Muscle of back (tissue), 13 donors: ENCODE measurements at places on chromosomes 7 and 10. TPM values are rescaled to one million over a fixed set of nuclear protein-coding genes. Genes with fewer than 3 reads are reported as not detected.

FZD8 gene
- polyA plus RNA-seq = 25.8 TPM

KCNIP2 gene
- 8.0 TPM for polyA plus RNA-seq

ZNF853 gene
- polyA plus RNA-seq = 13.3 TPM

C10orf67 gene
- 0.18 TPM for polyA plus RNA-seq

SH2B2 gene
- 11.8 TPM for polyA plus RNA-seq

RNF32 gene
- 1.7 TPM for polyA plus RNA-seq

GALNT17 gene
- 40.5 TPM for polyA plus RNA-seq

DHTKD1 gene
- polyA plus RNA-seq = 14.0 TPM

DNA sequence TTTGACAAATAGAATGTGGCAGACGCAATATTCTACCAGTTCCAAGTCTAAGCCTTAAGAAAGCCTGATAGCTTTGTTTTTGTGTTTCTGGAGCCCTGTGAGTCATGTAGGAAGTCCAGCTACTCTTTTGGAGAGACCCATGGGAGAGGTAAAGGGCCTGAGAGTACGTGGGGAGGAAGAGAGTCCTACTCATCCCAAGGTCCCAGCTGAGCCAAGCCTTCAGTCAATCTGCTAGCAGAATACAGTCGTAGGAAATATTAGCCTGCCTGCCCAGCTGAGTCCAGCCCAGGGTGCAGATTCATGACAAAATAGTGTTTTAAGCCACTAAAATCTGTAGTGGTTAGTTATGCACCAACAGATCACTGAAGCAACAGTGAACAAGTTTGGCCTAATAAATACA lies 9.0 kb upstream of the GNA12 start:
- DNase-seq = no peak

DNA sequence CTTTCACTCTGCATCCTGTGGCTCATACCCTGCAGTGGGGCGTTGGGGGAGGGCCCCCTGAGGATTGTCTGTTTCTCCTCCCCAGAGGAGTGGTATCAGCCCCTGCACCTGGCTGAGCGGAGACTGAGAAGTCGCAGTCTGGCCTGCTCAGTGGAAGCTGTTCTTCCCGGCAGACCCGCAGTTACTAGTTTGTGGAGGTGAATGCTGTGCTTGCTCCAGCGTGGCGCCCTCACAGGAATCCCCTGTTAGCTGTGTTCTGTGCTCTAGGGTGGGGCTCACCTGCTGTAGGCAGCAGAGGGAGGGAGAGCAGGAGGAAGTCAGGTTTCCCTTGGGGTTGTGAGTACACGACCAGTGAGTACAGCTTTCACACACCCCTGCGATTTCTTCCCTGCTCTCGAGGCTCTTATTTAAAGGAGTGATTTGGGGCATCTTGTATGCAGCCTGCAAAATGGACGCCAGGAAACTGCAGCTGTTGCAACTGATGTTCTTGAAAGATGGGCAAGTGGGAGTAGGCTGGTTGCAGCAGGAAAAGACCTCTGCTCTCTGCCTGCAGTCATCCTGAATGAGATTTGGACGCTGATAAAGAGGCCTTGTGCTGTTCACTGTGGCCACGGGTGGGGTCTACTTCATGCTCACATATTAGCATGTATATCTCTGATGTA lies 66.4 kb downstream of the HK1 start:
- no peak for DNase-seq

- no peak for DNase-seq
Measured at GRCh38 chr7:73773700-73774517, 3.8 kb upstream of the CLDN3 start.

DNA sequence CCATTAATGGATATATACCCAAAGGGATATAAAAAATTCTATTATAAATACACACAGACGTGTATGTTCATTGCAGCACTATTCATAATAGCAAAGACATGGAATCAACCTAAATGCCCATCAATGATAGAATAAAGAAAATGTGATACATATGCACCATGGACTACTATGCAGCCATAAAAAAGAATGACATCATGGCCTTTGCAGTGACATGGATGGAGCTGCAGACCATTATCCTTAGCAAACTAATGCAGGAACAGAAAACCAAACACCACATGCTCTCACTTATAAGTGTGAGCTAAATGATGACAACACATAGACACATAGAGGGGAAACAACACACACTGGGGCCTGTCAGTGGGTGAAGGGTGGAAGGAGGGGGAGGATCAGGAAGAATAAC lies 33.0 kb downstream of the POLR1F start:
- DNase-seq = no peak

DNA sequence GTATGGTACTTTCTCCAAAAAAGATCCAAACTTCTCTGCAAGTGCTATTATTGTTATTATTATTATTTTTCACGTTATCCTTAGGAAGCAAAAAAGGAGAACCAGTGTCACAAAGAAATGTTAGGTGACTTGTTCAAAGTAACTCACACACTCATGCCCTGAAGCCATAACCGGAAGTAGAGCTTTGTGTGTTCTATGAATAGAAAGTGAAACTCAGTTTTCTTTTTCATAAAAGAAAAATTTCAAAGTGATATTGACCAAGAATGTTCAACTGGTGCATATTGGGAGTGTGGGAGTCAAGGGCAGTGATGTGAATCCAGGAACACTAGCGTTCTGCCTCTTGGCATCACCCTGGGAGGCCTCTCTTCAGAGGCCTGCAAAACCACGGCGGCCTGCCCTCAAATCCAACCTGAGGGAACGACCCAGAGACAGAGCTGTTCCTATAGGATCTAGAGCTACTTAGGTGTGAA lies 106.1 kb downstream of the PRKCQ start:
- DNase-seq = peak; percentile 11

DNA sequence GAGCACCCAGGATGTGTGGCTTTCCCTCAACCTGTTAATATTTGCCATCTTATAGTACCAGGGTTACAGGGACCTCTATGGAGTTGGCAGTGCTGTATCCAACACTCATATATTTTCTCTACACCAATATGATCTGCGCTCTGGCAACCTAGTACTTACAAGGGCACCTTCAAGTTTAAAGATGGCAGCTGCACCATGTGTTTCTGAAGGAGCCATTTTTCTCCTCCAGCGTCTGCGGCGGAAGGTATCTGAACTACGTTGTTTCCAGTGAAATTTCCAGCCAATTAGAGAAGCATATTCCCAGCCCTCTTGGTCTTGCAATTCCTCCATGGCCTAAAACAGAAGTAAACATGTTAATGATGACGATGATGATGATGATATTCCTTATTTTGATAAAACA lies 125.6 kb downstream of the MYOF start:
- DNase-seq = no peak

- DNase-seq = peak; percentile 84
Measured at GRCh38 chr7:47093320-47094234, 488.3 kb downstream of the TNS3 start.

DNA sequence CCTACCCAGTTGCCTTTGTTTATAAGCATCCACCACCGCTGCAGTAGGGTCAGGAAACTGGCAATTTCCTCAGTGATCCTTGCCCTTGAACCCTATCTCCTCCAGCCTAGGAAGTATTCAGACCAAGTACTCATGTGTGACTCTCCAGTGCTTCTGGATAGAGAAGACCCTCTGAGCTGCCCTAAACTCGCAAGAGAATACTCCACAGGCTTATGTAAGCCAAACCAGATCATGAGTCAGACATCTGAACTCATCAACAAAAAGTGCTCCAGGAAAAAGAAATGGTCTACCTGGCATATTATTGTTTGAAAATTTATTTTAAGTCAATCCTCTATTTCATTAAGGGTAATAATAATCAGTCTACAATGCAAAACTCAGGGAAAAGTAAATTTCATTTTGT lies 101.3 kb downstream of the KAT6B start:
- no peak for DNase-seq

DNA sequence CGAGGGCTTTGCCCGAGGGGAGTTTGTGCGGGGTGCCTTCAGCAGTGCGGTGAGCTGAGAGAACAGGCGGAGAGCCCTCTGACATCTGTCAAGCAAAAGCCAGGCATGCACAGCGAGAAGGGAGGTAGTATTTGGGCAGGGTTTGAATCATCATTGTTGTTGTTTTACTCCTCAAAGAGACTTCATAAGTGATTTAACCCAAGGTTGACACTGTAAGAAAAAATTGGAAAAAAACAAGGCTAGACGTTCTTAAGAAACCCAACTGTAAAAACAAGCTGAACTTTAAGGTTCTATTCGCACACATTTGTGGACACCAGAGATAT lies 1.3 kb downstream of the ADAM22 start:
- DNase-seq = no peak

GRCh38 chr7:127710635-127711034 lies 58.6 kb downstream of the SND1 start:
- no peak for DNase-seq

DNA sequence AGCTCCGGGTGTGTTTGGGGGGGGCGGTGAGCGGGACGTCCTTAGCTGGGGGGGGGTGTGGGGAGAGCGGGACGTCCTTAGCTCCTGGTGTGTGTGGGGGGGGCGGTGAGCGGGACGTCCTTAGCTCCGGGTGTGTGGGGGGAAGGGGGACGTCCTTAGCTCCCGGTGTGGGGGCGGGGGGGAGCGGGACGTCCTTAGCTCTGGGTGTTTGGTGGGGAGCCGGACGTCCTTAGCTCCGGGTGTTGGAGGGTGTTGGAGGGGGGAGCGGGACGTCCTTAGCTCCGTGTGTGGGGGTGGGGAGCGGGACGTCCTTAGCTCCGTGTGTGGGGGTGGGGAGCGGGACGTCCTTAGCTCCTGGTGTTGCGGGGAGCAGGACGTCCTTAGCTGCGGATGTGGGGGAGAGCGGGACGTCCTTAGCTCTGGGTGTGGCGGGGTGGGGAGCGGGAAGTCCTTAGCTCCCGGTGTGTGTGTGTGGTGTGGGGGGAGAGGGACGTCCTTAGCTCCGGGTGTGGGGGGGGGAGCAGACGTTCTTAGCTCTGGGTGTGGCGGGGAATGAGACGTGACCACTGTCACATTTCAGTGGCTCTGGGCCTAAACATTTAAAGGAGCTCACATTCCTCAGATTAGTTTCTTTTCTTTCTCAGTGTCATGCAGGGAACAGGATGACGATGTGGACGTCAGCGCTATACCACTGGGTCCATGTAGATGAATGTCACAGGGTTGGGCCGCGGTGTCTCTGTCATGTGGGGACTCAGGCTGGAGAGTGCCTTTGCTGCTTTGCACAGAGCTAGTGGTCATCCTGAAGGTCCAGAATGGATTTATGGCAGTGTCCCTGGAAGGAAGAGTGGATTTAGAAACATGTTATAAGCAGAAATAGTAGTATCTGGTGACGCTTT lies 7.5 kb downstream of the DYNC2I1 start:
- DNase-seq = peak; percentile 91
